ENCODE measurements at places on chromosomes 2 and 18. TPM values are rescaled to one million over a fixed set of nuclear protein-coding genes. Genes with fewer than 3 reads are reported as not detected.

DNA sequence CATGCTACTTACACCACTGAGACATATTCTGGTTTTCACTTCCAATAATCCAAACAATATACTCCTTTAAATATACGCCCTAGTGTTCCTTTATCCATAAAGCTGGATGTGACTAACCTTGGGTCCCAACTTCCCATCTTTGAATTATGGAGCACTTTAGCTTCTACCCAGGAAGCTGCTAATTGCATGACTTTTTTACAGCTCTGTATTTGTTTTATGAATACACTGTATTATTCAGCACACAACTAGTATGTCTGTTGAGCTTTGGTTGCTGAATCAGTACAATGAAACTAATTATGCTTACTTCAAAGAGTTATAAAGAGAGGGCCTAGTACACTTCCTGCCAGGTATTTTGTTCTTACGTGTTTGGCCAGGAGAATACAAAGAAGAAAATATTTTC lies 118.5 kb downstream of the BAZ2B start:
- no peaks in the 10 kb centered on the region for H3K36me3 ChIP-seq
- H3K4me1 ChIP-seq = no peaks in the 10 kb centered on the region
- no peaks in the 10 kb centered on the region for H3K27me3 ChIP-seq
- DNase-seq = no peak
- no peak overlapping the region for H3K4me3 ChIP-seq

The CTAGE1 gene
- total RNA-seq = not detected

GRCh38 chr2:101873543-101873942 lies 118.2 kb upstream of the IL1R2 start:
- DNase-seq = no peak
- peaks cover 28% of the 10 kb centered on the region for H3K36me3 ChIP-seq
- H3K4me1 ChIP-seq = no peaks in the 10 kb centered on the region

- H3K36me3 ChIP-seq = no peaks in the 10 kb centered on the region
- no peak for DNase-seq
- peaks cover 20% of the 10 kb centered on the region for H3K4me1 ChIP-seq
Measured at GRCh38 chr2:47654790-47655562, 128.0 kb upstream of the MSH6 start.

The TWIST2 gene
- total RNA-seq = 7.5 TPM

The ATP6V1C2 gene
- total RNA-seq = not detected

GRCh38 chr2:118014492-118014824 lies 588 bp upstream of the CCDC93 start:
- no peaks in the 10 kb centered on the region for H3K27me3 ChIP-seq
- peak overlapping the region; percentile 92 for H3K4me3 ChIP-seq
- no peak for DNase-seq
- H3K4me1 ChIP-seq = peaks cover 29% of the 10 kb centered on the region
- no peaks in the 10 kb centered on the region for H3K36me3 ChIP-seq
- H3K27ac ChIP-seq = peak overlapping the region; percentile 85

GRCh38 chr2:149725234-149725633 lies 137.7 kb upstream of the MMADHC start:
- H3K27ac ChIP-seq = no peak overlapping the region
- no peak overlapping the region for H3K4me3 ChIP-seq
- no peaks in the 10 kb centered on the region for H3K36me3 ChIP-seq
- no peak for DNase-seq

- no peaks in the 10 kb centered on the region for H3K4me1 ChIP-seq
- H3K36me3 ChIP-seq = no peaks in the 10 kb centered on the region
- H3K27ac ChIP-seq = no peak overlapping the region
- DNase-seq = no peak
- H3K4me3 ChIP-seq = no peak overlapping the region
Measured at GRCh38 chr2:169260246-169260645, 102.1 kb downstream of the LRP2 start.

DNA sequence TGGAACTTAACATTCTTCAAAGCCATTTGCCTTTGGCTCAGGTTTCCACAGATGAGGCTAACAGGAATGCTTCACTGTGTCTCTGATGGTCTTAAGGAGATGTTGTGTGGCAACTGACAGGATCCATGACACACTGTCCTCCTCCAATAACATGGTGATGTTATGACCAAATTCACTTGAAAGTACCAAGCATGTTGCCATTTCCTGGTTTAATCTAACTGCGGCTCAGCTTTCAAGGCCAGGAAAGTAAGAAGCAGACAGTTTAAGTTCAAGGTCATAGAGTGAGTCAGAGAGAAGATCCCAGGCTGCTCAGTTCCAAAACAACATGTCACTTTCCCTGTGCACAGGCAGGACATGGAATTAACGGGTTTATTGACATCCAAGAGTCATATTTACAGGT lies 513.6 kb downstream of the STK39 start:
- no peaks in the 10 kb centered on the region for H3K4me1 ChIP-seq
- no peak overlapping the region for H3K4me3 ChIP-seq
- no peaks in the 10 kb centered on the region for H3K36me3 ChIP-seq
- no peaks in the 10 kb centered on the region for H3K27me3 ChIP-seq
- DNase-seq = no peak

The CABYR gene
- total RNA-seq = not detected

The POMC gene
- 92.0 TPM for total RNA-seq

GRCh38 chr2:177187631-177188312 lies 24.8 kb upstream of the HNRNPA3 start:
- H3K27me3 ChIP-seq = no peaks in the 10 kb centered on the region
- H3K4me1 ChIP-seq = no peaks in the 10 kb centered on the region
- DNase-seq = no peak
- no peak overlapping the region for H3K27ac ChIP-seq
- H3K36me3 ChIP-seq = no peaks in the 10 kb centered on the region

GRCh38 chr2:205054789-205055188 lies 509.5 kb downstream of the PARD3B start:
- H3K36me3 ChIP-seq = no peaks in the 10 kb centered on the region
- no peaks in the 10 kb centered on the region for H3K4me1 ChIP-seq
- no peak overlapping the region for H3K4me3 ChIP-seq
- no peak for DNase-seq
- no peaks in the 10 kb centered on the region for H3K27me3 ChIP-seq

The ARMC9 gene
- 10.1 TPM for total RNA-seq

DNA sequence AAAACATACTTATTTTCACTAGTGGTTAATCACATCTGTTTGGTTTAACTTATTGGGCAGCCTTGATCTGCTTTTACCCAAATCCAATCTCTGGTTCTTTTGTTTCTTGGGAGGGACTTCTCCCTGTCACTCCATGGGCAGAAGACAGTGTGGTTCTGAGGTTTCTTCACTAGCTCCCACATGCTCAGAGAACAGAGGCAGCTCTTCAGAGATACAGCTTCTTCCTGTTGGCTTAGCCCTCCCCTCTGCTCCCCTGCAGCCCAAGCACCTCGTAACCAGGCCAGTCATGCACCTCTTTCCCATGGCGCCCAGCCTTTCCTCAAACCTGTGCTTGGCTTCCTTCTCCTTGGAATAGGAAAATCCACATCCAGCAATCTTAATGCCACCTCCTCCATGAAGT lies 32.8 kb downstream of the SLC9A2 start:
- no peak for DNase-seq
- H3K27me3 ChIP-seq = no peaks in the 10 kb centered on the region
- no peak overlapping the region for H3K27ac ChIP-seq
- H3K36me3 ChIP-seq = no peaks in the 10 kb centered on the region
- H3K4me1 ChIP-seq = no peaks in the 10 kb centered on the region
- H3K4me3 ChIP-seq = no peak overlapping the region

GRCh38 chr18:13500227-13500865 lies 226.0 kb downstream of the FAM210A start:
- no peak overlapping the region for H3K27ac ChIP-seq
- H3K36me3 ChIP-seq = no peaks in the 10 kb centered on the region
- H3K27me3 ChIP-seq = no peaks in the 10 kb centered on the region
- DNase-seq = no peak
- H3K4me1 ChIP-seq = peaks cover 21% of the 10 kb centered on the region

- peaks cover 15% of the 10 kb centered on the region for H3K36me3 ChIP-seq
- H3K4me1 ChIP-seq = peaks cover 100% of the 10 kb centered on the region
- H3K27ac ChIP-seq = peak overlapping the region; percentile 98
- no peaks in the 10 kb centered on the region for H3K27me3 ChIP-seq
- DNase-seq = peak; percentile 70
- no peak overlapping the region for H3K4me3 ChIP-seq
Measured at GRCh38 chr2:218284106-218284811, 8.0 kb downstream of the TMBIM1 start.

The IKZF2 gene
- 1.3 TPM for total RNA-seq

DNA sequence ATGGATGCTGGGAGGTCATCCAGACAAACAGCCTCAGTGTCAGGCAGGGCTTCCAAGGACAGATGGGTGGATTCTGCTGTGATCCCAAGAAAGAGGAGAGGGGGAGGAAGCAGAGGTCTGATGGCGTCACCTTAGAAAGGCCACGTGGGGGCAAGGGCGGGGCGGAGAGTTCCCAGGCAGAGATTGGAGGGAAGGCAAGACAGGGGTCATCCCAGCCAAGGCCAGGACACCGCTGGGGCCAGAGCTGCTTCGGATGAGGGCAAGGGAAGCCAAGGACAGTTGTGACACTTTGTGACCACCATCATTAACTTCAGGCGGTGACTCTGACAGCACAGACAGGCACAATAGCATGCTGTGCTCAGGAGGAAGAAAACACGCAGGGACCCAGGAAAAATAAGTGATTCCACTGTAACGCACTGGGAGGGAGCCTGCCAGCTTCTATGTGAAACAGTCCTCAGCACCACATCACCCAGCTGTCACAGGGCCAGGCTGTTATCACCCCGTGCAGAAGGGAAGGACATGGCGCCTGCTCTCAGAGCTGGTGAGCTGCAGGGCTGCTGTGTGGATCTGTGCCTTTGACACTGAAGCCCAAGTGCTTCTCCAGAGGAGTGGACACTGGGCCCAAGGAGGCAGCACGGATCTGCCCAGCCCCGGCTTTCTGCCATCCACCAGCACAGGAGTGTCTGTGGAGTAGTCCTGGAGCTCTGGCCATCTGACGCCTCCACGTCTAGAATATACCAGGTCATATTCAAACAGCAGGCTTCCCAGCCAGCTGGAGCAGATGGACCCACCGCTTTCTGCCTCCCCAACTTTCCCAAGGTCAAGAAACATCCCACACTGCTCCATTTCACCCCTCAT lies 204.1 kb downstream of the NDUFA10 start:
- no peak for DNase-seq
- no peaks in the 10 kb centered on the region for H3K36me3 ChIP-seq
- no peak overlapping the region for H3K4me3 ChIP-seq
- H3K27me3 ChIP-seq = no peaks in the 10 kb centered on the region
- no peaks in the 10 kb centered on the region for H3K4me1 ChIP-seq
- H3K27ac ChIP-seq = no peak overlapping the region

The ADAM23 gene
- 0.26 TPM for total RNA-seq

- peak overlapping the region; percentile 66 for H3K27ac ChIP-seq
- H3K4me3 ChIP-seq = no peak overlapping the region
- no peaks in the 10 kb centered on the region for H3K27me3 ChIP-seq
- no peaks in the 10 kb centered on the region for H3K36me3 ChIP-seq
- peaks cover 9% of the 10 kb centered on the region for H3K4me1 ChIP-seq
- no peak for DNase-seq
Measured at GRCh38 chr2:119536707-119537106, 7.5 kb upstream of the CFAP221 start.

DNA sequence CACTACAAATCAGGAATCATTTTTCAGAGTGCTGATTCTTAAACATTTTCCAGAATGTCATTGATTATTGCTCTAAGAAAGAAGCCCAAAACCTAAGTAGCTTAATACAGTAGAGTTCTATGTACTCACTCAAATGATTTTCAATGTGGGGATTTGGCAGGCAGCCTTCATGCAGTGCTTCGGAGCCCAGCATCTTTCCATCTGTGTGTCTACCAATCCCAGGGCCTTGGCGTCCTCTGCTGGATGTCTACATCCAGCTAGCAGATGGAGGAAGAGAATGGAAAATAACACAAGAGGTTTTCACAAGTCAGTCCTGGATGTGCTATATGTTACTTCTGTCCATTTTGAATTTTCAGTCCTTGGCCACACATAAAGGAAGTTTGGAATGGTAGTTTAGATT lies 151.8 kb downstream of the RDH14 start:
- no peaks in the 10 kb centered on the region for H3K4me1 ChIP-seq
- no peak overlapping the region for H3K4me3 ChIP-seq
- no peak overlapping the region for H3K27ac ChIP-seq
- no peaks in the 10 kb centered on the region for H3K36me3 ChIP-seq

The GAD1 gene
- total RNA-seq = not detected

GRCh38 chr2:134132490-134132857 lies 121.4 kb upstream of the MGAT5 start:
- no peak overlapping the region for H3K4me3 ChIP-seq
- H3K27ac ChIP-seq = no peak overlapping the region
- H3K27me3 ChIP-seq = no peaks in the 10 kb centered on the region
- DNase-seq = no peak
- no peaks in the 10 kb centered on the region for H3K36me3 ChIP-seq

DNA sequence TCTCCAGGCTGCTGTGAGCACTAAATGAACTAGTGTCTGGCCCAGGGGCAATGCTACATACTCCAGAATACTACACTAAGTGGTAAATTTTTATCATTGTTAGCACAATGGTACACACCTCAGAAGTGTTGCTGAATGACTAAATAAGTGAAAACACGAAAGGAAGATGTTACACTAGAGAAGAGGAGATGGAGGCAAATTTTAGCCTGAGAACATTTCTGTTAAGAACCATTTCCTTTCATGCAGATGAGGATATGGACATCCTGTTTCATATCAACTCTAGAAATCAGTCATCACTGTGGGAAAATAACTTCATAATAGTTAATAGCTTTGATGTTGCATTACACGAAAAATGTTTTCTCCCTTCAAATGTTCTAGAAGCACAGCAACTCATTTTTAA lies 117.6 kb upstream of the STK17B start:
- H3K4me1 ChIP-seq = no peaks in the 10 kb centered on the region
- H3K27me3 ChIP-seq = no peaks in the 10 kb centered on the region
- H3K4me3 ChIP-seq = no peak overlapping the region
- no peaks in the 10 kb centered on the region for H3K36me3 ChIP-seq
